Nephron progenitor cell (in vitro differentiated cells): ENCODE measurements at places on chromosomes 13 and 19.
A peak's percentile ranks its signal among the peaks of the same experiment; 100 is the strongest.

GRCh38 chr13:66348745-66349690 lies 881.1 kb downstream of the PCDH9 start:
- no peak overlapping the region for H3K4me3 ChIP-seq
- H3K36me3 ChIP-seq, result no peaks in the 10 kb centered on the region
- no peaks in the 10 kb centered on the region for H3K27me3 ChIP-seq
- peak overlapping the region; percentile 84 for H3K27ac ChIP-seq

GRCh38 chr13:111183959-111184358 lies 68.8 kb downstream of the ARHGEF7 start:
- DNase-seq, result no peak
- H3K36me3 ChIP-seq, result peaks cover 26% of the 10 kb centered on the region
- H3K4me3 ChIP-seq, result no peak overlapping the region
- no peak overlapping the region for H3K27ac ChIP-seq
- H3K27me3 ChIP-seq, result peaks cover 7% of the 10 kb centered on the region

DNA sequence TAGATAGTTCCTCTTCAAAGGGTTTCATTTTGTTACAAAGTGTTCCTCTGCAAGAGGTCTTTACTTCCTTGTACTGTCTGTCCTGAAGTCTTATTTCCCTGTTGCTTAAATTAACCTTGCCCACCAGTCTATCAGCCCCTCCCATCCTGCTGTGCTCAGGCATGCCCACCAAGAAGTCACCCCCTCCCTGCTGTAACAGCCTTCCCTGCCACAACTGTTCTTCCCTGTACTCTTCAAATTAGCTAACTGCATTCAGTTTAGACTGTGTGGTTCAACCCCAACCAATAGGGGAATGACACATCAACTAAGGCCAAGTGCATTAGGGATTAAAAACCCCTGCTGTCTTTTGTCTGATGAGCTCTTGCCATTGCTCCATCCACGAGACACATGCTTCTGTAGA lies 34.4 kb upstream of the ZNF562 start:
- DNase-seq, result no peak
- no peaks in the 10 kb centered on the region for H3K36me3 ChIP-seq
- peaks cover 7% of the 10 kb centered on the region for H3K27me3 ChIP-seq
- H3K4me1 ChIP-seq, result no peaks in the 10 kb centered on the region
- no peak overlapping the region for H3K27ac ChIP-seq
- no peak overlapping the region for H3K4me3 ChIP-seq

GRCh38 chr19:4061178-4061682 lies 5.5 kb downstream of the ZBTB7A start:
- no peak for DNase-seq
- H3K4me1 ChIP-seq, result peaks cover 13% of the 10 kb centered on the region
- no peak overlapping the region for H3K27ac ChIP-seq
- H3K36me3 ChIP-seq, result peaks cover 16% of the 10 kb centered on the region

DNA sequence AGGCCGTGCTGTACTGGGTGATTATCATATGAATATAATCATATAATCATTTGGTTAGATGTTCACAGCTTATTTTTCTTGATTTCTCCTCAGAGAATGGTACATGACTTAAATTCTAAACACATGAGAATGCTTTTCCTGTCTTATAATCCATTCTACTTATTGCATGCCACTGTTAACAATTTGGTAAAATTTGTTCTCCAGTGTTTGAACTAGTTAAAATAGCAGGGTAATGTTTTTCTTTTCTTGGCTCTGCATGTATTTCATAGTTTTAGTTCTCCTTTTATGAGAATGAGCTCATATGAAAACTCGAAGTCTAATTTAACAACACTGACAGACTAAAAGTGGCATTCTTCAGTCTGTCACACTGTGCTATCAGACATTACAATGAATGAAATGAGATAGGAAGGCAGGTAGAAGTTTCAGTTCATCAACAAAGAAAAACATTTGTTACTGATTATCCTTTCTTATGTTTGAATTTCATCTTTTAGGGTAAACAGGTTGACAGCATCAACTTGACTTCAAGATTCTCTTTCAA lies 10.2 kb downstream of the SPRYD7 start:
- H3K36me3 ChIP-seq, result peaks cover 49% of the 10 kb centered on the region
- no peaks in the 10 kb centered on the region for H3K27me3 ChIP-seq
- H3K4me3 ChIP-seq, result no peak overlapping the region
- no peaks in the 10 kb centered on the region for H3K4me1 ChIP-seq
- DNase-seq, result no peak

DNA sequence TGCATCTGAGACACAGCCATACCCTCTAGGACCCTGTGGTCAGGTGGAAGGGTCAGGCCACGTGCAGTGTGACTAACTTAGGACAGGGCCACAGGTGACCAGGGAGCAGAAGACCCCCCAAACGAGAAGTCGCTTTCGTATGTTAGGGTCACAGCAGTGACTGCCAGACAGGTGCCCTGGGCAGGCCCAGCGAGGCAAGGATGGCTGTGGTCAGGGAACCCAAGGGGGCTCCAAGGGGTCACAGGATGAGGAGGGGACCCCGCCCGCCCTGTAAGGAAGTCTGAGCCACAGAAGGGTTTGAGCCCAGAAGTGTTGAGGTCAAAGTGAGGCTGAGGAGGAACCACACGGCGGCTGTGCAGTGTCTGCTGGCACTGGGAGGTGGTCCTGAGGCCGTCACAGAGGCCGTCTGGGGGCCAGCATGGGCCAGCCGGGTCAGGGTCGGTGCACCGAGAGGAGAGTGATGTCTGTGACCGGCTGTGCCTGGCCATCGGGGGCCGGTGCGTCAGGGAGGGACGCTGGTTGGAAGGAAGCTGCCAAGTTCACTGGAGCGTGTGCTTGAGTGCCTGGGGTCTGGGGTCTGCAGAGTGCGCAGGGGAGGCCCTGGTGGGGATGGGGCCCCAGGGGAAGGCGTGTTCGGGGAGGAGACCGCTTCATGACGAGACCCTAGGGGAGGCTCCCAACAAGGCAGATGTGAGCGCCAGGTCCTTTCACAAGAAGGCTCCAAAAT lies 24.8 kb upstream of the TMEM255B start:
- H3K27me3 ChIP-seq, result peaks cover 9% of the 10 kb centered on the region
- no peak overlapping the region for H3K4me3 ChIP-seq
- H3K36me3 ChIP-seq, result no peaks in the 10 kb centered on the region
- H3K27ac ChIP-seq, result no peak overlapping the region
- no peak for DNase-seq

- H3K4me3 ChIP-seq, result no peak overlapping the region
- peaks cover 7% of the 10 kb centered on the region for H3K36me3 ChIP-seq
- H3K27me3 ChIP-seq, result peaks cover 37% of the 10 kb centered on the region
- DNase-seq, result peak; percentile 70
Observed at GRCh38 chr19:12769689-12770088, 5.7 kb downstream of the HOOK2 start.

- H3K4me3 ChIP-seq, result no peak overlapping the region
- H3K36me3 ChIP-seq, result peaks cover 19% of the 10 kb centered on the region
- H3K27ac ChIP-seq, result peak overlapping the region; percentile 46
- H3K27me3 ChIP-seq, result no peaks in the 10 kb centered on the region
Observed at GRCh38 chr19:10617409-10618121, 7.8 kb upstream of the SLC44A2 start.

DNA sequence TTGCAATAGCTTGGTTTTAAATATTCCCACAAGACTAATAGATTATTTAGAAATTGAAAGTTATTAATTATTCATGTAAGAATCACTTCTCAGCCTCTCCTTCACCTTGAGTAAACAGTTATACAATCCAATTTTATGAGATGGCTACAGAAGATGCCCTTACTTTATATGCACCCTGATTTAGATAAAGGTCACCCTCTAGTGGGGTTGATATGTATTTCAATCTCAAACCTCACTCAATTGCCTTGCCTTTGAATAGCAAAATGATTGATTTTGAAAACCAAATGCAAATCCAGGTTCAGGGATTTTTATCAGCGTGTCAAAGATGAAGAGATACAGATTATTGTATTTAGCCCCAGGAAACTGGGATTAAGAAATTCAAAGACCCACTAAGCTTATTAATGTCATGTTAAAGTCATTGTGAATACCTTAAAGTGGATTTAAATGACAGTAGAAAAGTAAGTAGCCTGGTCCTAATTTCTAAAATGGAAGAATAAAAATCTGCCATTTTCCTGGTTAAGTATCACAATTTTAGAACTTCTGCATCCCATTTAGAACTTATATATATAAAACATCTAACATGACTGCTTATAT lies 305.1 kb downstream of the ITGBL1 start:
- H3K4me1 ChIP-seq, result no peaks in the 10 kb centered on the region
- no peak for DNase-seq
- H3K36me3 ChIP-seq, result no peaks in the 10 kb centered on the region
- H3K4me3 ChIP-seq, result no peak overlapping the region
- H3K27me3 ChIP-seq, result peaks cover 3% of the 10 kb centered on the region

DNA sequence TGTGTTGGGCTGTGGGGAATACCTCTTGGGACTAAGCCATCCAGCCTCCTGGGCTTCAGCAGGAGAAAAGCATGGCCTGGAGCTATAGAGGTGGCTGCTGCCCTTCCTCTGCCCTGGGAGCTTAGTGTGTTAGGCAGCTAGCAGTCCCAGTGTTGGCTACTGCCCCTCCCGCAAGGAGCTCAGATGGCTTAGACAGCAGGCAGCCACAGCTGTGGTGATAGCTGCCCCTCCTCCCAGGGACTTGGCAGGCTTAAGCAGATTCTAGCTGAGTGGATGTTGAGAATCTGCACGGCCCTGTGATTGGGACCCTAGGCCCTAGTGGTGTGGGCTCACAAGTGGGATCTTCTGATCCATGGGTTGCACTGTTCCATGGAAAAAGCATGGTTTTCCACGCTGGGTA lies 264.5 kb downstream of the TDRD3 start:
- H3K36me3 ChIP-seq, result no peaks in the 10 kb centered on the region
- no peaks in the 10 kb centered on the region for H3K4me1 ChIP-seq
- H3K27ac ChIP-seq, result no peak overlapping the region
- H3K27me3 ChIP-seq, result no peaks in the 10 kb centered on the region
- no peak overlapping the region for H3K4me3 ChIP-seq
- DNase-seq, result no peak

DNA sequence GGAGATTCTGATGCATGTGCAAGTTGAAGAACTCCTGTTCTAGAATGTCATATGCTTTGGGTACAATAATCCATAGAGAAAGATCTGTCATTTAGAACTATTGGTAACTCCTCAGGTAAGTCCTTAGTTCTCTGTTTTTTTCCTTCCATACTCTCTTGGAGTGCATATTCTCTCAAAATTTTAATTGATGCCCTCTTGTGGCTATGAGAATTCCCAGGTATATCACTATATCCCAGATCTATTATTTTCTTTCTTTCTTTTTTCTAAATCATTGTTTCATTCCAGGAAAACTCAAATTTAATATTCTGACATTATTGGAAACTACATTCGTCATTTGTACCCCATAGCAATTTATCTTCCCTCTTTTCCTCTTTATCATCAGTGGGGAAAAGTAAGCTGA lies 485.4 kb downstream of the KLF5 start:
- H3K4me1 ChIP-seq, result no peaks in the 10 kb centered on the region
- H3K36me3 ChIP-seq, result no peaks in the 10 kb centered on the region
- H3K27me3 ChIP-seq, result no peaks in the 10 kb centered on the region
- no peak for DNase-seq
- no peak overlapping the region for H3K27ac ChIP-seq
- no peak overlapping the region for H3K4me3 ChIP-seq

DNA sequence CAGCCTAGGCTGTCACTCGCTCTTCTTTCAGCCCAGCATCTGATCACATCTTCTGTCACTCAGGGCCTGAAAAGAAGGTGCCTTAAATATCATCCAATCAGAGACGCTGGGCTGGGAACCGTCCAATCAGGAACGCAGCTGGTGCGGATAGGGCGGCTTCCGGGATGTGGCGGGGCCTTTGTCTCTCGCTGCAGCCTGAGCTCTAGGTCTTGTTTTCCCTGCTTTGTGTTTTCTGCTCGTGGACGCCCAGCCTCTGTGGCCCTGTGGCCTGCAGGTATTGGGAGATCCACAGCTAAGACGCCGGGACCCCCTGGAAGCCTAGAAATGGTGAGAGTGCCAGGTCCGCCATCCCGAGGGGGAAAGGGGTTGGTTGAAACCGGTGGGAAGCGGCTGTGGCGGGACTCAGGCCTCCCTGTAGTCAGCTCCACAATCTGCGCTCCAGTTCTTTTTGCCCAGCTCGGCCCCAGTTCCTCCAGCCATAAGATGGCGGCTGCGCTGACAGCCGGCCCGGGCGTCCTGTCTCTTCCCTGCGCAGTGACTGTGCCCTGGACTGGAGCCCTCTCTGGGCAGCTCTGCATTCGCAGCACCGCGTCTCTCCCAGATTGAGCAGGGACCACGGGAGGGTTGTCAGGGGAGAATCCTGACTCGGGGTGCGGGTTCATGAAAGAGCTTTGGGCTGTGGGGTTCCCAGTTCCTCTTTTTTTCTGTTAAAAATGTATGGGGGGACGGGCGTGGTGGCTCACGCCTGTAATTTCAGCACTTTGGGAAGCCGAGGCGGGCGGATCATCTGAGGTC lies at the start of gene ZNF85:
TSS of gene ZNF85 (plus strand) at position 175 of the 795 bp plus-strand sequence. CDS start at position 325, 150 bp downstream.
- H3K36me3 ChIP-seq, result peaks cover 51% of the 10 kb centered on the region
- DNase-seq, result peak; percentile 83
- peak within 1 kb of the TSS; percentile 98 for H3K4me3 ChIP-seq
- peaks cover 22% of the 10 kb centered on the region for H3K4me1 ChIP-seq
- peaks cover 2% of the 10 kb centered on the region for H3K27me3 ChIP-seq
- peak within 1 kb of the TSS; percentile 100 for H3K27ac ChIP-seq

- H3K36me3 ChIP-seq, result peaks cover 68% of the 10 kb centered on the region
- no peak overlapping the region for H3K27ac ChIP-seq
- no peak for DNase-seq
- no peaks in the 10 kb centered on the region for H3K27me3 ChIP-seq
- no peaks in the 10 kb centered on the region for H3K4me1 ChIP-seq
- H3K4me3 ChIP-seq, result no peak overlapping the region
Observed at GRCh38 chr19:56423985-56424353, 19.8 kb downstream of the ZNF583 start.

DNA sequence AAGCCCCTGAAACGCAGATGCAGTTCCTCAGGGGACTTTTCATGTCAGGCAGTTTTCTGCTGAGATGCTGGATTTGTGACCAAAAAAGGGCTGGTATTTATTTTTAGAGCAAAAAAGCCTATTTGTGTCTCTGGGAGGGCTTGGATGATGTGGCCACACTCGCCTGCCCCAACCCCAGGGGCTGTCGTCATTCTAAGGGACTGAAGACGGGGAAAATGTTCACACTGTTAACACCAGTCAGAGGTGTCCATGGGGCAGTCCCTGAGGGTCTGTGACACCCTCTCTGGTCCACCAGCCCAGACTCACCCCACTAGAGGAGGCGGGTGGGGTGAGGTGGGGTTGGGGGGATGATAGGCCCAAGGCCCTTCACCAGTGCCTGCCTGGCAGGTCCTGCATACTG lies 15.9 kb upstream of the EPHX3 start:
- peaks cover 75% of the 10 kb centered on the region for H3K4me1 ChIP-seq
- no peak overlapping the region for H3K4me3 ChIP-seq
- H3K27me3 ChIP-seq, result no peaks in the 10 kb centered on the region
- no peak for DNase-seq
- H3K27ac ChIP-seq, result no peak overlapping the region
